T-helper 2 cell (primary cell): ENCODE measurements at places on chromosomes 3 and 15.

DNA sequence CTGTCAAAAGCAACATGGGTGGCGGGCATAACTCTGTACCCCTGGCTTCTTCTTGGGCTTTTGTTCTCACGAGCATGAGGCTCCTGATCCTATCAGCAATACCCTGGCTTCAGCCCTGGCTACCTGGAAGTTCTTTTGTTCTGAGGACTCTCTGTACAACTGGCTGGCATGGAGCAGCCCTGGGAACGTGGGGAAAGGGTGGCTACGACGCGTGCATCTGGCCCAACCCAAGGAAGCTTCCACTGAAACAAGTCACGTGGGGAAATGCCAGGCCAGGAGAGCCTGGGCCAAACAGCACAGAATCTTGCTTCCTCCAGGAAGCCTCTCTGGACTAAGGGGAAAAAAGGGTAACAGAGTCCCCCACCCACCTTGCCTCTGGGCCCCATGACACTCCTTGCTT is 22.7 kb upstream of the ATP2B2 start:
- DNase-seq: no peak

DNA sequence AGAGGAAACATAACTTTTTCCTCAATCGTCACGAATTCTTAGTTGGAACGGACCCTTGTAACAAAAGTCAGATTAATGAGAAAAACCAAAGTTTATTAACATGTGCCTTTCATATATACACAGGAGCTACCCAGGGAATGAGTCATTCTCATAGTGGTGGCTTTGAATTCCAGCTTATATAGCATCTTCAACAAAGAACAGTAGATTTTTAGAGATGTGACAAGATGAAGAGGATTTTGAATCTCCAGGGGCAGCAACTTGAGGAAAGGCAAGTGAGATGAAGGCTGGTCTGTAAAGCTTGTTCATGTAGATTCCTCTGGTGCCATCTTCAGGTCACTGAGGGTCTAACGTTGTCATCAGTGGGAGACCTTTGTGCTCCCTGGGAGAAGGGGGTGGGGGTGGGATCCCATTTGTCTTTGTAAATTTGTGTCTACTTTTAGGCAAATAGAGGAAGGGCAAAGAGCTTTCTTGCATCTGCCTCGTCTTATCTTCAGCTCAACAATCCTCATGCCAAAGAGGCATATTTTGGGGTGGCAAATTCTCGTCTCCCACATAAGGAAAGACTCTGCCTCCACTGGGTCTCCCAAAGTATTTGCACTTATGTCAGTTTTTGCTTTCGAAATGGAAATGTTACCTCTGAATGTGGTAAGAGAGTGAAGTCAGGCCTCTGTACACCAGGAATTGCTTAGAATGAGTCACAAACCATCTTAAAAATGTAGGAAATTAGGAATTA is 29.5 kb downstream of the CLEC3B start:
- no peak for DNase-seq

GRCh38 chr3:55620351-55621025 is 133.4 kb upstream of the WNT5A start:
- peak; percentile 24 for DNase-seq

DNA sequence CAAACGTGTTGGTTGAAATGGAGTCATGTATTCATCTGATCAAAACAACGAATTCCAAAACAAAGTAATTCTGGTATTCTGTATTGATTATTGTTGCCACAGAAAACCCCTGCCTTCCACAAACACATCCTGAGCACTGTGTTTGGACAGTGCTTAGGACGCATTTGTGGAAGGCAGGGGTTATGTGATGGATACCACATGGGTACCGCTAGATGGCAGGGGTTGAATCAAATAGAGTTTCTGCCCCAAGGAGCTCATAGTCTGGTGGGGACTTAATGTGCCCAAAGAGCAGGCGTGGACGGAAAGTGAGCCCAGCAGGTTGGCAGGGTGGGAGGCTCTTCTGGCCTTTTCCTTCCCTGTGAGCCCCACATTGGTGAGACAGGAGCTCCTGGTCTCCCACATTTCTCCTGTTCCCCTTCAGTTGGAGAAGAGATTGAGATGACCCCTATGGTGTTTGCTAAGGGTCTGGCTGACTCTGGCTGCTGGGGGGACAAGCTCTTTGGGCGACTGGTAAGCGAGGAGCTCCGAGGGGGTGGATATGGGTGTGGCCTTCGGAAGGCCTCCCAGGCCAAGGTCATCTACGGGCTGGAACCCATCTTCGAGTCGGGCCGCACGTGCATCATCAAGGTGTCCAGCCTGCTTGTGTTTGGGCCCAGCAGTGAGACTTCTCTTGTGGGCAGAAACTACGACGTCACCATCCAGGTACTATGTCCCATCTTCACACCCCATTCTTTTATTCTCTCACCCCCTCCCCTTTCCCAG is 22.1 kb upstream of the SLC28A1 start:
- DNase-seq: no peak

DNA sequence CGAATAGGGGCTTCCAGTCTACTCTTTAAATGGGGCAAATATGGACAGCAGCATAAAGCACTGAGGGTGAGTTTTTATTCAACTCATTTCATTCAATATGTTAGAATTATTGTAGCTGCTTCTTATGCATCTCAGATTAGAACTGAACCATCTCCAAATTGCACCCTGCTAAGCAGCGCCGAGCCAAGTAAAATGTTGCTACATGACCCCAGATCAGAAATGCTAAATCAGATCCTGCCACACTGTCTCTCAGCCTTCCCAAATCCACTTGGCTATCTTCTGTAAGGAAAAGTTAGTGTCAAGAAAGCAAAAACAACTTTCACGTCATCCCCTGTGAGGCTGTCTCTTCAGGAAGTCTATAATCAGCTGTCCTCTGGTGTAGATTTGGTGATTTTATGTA is 293.2 kb downstream of the CNTN4 start:
- no peak for DNase-seq

DNA sequence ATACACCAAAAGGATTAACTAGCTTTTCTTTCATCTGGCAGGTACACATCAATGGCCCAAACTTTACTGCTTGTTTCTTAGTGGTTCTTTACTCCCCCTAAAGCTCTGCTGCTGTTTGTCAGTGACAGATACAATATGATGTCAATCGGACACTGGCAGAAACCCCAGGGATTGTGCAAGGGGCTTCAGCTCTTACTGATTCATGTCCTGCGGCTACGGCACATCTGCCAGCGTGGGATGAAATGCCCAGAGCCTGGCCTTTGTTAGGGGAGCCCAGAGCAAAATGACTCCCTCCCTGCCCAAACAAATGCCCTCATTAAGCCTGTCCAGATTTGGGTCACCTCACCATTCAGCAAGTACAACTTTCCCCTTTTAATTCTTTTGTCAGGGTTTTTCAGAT is 28.3 kb downstream of the SRP14 start:
- no peak for DNase-seq

GRCh38 chr3:42148982-42149432 is 57.9 kb downstream of the TRAK1 start:
- no peak for DNase-seq

- no peak for DNase-seq
Measured at GRCh38 chr3:40845447-40845846, 320.7 kb downstream of the ZNF621 start.

DNA sequence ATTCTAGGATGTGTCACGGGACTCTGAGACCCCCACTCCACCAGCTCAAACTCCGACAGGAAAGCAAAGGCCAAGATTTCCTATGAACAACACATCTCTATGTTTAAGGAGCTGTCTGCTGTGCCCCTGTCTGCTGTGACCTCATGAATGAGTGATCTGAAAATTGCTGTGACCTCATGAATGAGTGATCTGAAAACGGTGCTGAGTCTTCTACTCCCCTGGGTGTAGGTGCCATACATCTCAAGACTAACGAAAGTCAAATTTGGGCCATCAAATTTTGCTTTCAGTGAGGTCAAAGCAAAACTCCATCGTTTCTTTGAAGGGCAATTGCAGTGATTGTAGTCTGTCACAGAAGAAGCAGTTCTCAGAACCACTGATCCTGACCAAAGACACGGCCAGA is 24.4 kb downstream of the IL5RA start:
- DNase-seq: no peak

GRCh38 chr15:99504823-99505551 is 60.8 kb upstream of the MEF2A start:
- no peak for DNase-seq

- no peak for DNase-seq
Measured at GRCh38 chr3:72232331-72232730, 447.4 kb upstream of the PROK2 start.

DNA sequence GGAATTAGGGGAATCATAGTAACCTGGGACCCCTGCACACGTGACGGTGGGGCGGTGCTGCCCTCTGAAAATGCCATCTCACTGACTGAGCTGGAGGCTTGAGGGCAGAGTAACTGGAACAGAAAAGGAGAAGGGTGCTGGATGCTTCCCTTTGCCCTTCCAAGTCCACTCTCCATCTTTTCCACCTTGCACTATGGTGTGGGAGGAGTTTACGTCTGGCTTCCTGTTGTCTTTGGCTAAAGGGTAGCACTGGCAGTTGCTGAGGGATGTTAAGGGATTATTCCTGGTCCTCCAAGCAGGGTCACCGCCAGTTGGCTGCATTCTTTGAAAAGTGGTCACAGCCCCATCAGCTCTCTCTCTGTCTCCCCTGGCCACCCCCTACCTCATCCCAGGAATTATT is 129.4 kb upstream of the SNTN start:
- DNase-seq: no peak
